ENCODE measurements at places on chromosomes 16 and 17.

DNA sequence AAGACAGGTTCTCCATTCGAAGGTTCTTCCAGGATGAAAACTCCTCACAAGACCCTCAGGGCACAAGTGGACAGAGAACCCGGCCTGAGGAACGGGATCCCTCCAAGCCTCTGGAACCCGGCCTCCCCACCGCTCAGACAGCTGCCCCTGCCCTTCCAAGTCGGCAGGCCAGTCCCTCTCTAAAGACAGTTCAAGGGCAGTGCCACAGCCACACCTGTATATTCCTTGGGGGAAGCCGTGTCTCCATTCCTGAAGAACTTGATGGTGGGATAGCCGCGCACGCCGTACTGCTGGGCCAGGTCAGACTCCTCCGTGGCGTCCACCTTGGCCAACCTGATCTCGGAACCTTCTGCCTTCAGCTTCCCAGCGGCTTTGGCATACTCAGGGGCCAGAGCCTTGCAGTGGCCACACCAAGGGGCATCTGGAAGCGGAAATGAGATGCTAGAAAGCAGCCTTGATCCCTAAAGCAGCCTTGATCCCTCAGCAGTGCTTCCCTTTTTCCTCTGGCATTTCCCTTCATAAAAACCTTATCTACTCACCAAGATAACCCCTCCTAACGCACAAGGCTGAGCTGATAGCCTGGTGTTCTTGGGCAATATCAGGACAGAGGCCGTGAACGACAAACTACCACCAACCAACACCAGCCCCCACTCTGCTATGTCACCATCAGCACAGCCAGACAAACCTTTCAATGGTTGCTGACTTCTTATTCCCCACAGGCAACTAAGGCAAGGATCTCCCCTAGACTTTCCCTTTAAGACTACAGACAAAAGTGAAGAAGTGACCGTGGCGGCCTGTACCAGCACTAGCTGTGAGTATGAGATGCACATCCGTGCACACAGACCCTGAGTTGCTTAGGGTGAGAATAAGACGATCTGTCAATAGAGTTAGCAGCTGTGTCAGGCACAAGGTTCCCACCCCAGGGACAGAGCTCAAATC, 1.1 kb downstream of the P4HB start:
- DNase-seq, result no peak

GRCh38 chr17:81043725-81044427, 8.9 kb downstream of the BAIAP2 start:
- DNase-seq, result no peak

- no peak for DNase-seq
Measured at GRCh38 chr16:17296431-17296830, 174.3 kb downstream of the XYLT1 start.

DNA sequence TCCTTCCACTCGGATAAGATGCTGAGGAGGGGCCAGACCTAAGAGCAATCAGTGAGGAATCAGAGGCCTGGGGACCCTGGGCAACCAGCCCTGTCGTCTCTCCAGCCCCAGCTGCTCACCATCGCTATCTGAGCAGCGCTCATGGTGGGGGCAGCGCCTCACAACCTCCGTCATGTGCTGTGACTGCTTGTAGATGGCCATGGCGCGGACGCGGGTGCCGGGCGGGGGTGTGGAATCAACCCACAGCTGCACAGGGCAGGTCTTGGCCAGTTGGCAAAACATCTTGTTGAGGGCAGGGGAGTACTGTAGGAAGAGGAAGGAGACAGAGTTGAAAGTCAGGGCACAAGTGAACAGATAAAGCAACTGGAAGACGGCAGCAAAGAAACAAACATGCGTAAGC, 12.4 kb downstream of the TP53 start:
- DNase-seq, result no peak

- no peak for DNase-seq
Measured at GRCh38 chr17:37339321-37339720, 36.5 kb upstream of the C17orf78 start.

DNA sequence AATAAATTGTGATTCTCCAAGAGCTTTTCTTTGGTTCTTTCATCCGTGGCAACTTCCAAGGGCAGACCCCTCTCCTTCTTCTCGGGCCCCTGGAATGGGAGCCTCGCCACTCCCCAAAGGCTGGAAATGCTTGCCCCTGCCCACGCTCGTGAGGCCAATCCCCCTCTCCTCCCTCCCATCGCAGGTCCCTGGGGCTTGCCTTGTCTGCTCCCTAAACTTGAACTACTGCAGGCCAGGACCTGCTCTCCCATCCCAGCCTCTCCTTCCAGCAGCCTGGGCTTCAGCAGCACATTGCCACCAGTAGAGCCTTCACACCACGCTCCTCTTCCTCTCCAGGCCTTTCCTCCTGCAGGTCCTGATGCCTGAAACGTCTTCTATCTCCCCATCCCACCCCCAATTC, 11.1 kb downstream of the PITPNM3 start:
- DNase-seq, result no peak

GRCh38 chr16:16021020-16021419, 71.6 kb downstream of the ABCC1 start:
- no peak for DNase-seq

GRCh38 chr17:75979705-75980187, 706 bp downstream of the TEN1 start:
- no peak for DNase-seq

- no peak for DNase-seq
Measured at GRCh38 chr17:65314212-65314611, 177.0 kb downstream of the RGS9 start.

GRCh38 chr16:85519540-85520231, 93.4 kb upstream of the GSE1 start:
- DNase-seq, result no peak

DNA sequence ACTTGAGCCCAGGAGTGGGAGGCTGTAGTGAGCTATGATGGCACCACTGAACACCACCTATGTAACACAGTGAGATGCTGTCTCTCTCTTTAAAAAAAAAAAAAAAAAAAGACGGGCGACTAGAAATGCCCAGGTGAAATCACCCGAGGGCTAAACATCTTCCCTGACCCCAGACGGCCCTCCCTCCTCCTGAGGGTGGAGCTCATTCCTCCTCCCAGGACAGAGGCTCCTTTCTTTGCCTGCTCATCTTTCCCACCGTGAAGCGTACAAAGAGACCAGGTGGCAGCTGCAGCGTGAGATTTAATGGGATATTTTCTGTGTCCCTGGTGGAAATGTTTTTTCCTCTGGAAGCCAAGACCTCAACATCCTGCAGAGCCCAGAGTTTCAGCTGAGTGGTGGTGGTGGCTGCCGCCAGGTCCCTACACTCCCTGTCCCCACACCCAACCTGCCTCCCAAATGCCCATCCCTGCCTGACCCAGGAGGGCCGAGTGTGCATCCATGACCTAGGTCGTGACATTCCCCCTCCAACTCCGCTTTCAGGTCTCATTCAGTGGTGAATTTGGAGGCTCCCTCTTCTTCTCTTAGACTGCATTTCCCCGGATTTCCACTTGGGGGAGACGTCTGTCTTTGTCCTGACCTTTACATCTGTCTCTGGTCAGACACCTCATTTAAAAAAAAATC, 14.4 kb upstream of the GPRC5B start:
- no peak for DNase-seq

DNA sequence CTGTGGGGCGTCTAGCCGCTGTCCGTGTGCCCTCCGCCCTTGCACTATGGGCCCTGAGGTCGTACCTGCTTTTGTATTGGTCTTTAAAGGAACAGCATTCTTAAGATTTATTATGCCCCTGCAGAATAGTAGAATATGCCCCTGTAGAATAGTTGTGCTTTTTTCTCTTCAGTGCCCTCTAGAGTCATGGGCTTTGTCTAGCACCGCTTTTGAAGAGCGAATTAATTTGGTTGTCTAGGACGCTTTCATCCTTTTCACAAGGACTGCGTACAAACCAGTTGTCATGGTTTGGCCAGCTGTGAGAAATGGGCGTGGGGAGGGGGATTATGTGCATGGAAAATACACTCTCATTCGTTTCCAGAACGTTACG, 621 bp downstream of the CEP95 start:
- no peak for DNase-seq

DNA sequence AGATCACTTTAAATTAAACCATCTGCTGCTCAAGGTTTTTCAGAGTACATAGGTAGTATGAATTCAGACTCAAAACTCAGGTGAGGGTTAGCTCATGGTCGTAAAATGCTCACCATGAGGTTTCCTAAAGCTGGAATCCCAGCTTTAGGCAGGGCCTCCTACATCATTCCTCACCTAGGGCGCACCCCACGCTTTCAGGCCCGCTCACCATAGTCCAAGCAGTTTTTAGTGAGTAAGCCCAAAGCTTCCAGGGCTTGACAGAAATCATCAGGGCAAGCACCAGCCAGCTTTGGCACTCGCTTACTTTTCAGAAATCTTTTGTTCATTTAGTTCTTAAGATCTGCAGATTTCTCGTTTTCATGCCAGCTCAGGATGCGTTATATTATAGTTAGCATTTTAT, 89.8 kb downstream of the HIC1 start:
- DNase-seq, result no peak

DNA sequence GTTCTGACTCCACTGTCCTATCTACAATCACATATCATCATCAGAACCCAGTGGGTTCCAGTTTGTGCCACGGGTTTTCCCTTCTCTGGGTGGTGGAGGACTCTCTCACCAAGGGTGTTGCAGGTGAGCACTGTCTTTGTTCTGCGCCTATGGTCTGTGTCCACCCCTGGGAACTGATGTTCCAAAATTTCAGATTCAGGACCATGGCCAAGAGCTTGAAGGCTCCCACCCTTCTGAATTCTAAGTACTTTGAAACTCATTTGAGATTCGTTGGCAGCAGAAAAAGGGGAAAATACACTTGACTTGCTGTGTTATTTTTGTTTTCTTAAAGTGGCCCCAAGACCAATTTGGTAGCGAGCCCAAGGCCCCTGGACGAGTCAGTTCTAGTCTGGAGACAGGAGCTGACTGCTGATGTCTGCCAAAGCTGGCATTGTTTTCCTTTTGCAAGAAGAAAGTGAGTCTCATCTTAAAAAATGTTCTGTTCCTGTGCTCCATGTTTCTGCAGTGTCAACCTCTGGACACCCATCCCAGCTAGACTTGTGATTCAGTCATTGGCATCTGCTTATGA, 310.9 kb downstream of the HAPSTR1 start:
- no peak for DNase-seq

DNA sequence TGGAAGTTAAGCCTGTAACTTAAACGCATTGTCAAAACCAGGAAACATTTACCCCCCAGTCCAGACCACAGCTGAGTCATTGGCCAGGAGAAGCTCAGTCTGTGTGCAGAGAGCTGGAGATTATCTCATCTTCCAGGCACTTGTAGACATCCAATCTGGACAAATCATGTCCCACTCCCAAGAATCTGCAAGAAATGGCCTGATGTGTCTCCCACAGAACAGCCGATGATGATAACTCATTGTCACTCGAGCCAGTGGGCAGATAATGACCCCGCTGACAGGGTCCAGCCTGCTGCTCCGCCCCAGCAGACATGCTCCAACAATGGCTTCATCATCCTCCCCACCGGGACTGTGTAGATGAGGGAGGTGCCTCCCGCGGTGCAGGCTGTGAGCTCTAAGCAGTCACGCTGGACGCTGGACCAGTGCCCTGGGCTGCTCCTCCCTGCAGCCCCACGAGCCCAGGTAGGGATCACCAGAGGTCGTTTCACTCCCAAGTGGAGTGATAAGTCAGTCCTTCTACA, 322.5 kb downstream of the C16orf95 start:
- DNase-seq, result no peak

DNA sequence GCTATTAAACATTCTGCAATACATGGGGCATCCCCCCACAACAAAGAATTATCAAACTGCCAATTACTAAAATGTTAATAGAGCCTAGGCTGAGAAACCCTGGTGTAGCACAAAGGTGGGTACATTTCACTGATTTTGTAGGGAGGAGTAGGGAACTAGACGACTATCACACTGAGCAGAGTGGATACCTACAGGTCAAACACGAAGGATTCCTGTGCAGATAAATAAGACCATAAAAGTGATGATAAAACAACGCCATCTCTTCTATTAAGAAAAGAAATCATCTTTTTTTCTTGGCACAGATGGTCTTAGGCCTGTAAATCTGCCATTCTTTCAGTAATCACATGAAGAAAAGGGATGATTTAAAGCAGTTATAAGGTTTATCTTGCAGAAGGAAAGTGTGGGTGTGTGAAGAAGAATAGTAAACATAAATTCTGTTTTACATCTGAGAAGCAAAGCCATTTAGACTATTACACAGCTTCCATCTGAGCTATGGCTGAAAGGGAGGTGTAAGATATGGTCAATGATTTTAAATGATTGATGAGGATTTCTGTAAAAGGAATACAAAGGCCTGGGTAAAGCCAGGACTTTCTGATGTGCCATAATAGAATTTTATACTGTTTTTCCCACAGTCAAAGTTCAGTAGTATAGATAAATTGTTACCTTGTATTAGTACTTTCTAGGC, 429.4 kb upstream of the GOT2 start:
- no peak for DNase-seq

GRCh38 chr17:29115435-29115834, 64.8 kb downstream of the MYO18A start:
- no peak for DNase-seq

DNA sequence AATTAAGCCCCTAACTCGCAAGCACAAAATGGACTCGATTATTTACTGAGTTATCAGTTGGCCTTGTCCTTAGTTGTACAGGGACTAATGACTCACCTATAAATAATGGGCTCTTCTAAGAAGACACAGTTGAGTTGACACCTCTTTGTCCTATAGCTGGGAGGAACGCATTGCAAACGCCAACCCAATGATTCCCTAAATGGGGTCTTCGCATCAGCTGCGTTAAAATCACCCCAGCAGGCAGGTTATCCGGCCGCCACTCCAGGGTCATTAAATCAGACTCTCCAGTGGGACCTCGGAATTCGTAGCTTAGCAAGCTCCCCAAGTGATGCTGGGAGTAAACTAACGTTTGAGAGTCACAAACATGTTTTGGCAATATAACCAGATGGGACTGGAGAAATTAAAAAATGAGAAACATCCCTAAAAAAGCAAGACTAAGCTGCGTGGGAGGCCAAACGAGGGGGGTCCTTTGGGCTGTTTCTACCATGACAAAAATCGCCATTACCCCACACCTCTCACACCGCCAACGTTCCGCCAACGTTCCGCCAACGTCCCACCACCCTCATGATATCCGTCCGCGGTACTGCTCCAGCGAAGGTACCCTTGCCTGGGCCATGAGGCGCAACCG, 932 bp upstream of the NFE2L1 start:
- no peak for DNase-seq

GRCh38 chr17:4003131-4003500, 38.9 kb upstream of the ATP2A3 start:
- DNase-seq, result no peak

GRCh38 chr17:59503500-59503899, 61.9 kb upstream of the DHX40 start:
- DNase-seq, result no peak

GRCh38 chr17:17367931-17368330, 64.8 kb downstream of the NT5M start:
- no peak for DNase-seq

DNA sequence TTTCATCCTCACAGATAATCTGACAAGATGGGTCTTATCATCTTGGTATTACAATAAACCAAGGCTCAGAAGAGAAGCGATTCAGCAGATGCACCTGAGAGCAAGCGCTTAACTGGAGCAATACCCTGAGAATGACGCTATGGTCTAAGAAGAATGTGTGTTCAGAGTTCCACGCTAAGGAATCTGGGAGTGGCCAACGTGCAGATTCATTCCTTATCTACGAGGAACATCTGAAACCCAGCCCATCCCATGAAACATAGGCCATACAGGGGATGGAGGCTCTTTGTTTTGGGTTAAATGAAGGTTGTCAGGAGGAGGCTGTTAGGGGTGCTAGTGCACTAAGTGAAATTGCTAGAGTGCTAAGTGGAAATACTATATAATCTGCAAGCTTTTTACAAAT, 28.5 kb upstream of the KDM8 start:
- DNase-seq, result no peak
